T follicular helper cell (primary cell): ENCODE measurements at places on chromosomes 16 and 17.

GRCh38 chr17:82740906-82741759 is 5.7 kb downstream of the FN3K start:
- DNase-seq: no peak

DNA sequence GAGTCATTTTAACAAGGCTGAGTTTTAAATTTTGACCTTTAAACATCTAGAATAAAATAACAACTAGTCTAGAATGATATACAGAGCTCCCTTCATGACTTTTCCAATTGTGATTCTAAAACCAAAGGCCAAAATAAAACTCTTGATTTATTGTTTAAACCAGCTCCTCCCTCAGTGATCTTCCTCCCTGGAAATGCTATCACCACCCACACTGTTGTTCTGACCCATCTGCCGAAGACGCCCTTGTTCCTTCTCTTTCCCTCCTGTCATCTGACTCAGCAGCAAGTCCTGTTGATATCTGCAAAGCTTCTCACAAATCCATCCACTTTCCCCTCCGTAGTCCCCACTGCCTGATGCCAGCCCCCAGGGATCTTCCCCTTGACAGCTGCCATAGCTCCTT is 231.6 kb upstream of the DYNLRB2 start:
- DNase-seq: no peak

DNA sequence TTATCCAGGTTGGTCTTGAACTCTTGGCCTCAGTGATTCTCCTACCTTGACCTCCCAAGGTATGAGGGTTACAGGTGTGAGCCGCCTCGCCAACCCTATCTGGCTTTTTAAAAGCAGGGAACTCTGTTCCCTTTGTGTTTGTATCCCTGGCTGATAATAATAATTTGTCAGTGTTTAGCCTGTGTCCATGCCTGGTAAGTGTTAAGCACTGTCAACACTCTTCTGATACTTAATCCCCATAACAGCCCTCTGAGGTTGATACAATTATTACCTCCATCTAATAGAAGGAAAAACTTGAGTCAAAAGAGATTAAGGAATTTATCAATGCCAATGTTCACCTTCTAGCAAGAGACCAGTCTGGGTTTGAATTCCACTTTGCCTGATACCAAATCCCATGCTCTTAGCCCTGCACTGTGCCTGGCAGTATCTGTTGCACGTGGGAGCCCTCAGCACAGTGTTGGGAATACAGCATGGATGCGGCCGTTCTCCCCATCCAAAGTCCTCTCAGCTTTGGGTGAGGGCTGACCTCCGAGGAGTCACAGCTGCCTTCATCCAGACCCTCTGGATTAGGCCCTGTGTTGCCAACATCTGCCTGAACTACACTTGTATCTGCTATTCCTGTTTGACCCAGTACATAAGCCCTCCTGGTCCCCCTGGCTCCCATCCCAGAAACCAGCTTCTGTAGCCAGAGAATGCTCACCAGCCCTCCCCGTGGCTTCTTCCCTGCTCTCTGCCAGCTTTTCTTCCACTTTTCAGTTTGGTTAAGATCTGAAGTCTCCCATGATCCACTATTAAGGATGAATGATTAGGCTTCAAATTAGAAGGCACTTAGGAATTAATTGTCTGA is 335.6 kb upstream of the ASIC2 start:
- DNase-seq: no peak

DNA sequence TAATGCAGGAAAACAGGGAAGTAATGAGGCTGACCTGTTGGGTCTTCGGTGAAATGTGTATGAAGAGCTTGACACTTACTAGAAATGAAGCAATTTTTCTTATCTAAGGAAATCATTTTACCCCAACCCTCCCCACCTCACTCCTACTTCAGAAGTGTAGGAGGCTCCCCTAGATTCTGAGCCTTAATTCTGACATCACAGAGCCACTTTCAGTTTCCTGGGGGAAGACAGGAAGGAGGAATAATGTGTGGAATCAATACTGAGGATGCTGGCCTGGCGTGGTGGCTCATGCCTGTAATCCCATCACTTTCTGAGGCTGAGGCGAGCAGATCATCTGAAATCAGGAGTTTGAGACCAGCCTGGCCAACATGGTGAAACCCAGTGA is 20.3 kb downstream of the FBRS start:
- no peak for DNase-seq

DNA sequence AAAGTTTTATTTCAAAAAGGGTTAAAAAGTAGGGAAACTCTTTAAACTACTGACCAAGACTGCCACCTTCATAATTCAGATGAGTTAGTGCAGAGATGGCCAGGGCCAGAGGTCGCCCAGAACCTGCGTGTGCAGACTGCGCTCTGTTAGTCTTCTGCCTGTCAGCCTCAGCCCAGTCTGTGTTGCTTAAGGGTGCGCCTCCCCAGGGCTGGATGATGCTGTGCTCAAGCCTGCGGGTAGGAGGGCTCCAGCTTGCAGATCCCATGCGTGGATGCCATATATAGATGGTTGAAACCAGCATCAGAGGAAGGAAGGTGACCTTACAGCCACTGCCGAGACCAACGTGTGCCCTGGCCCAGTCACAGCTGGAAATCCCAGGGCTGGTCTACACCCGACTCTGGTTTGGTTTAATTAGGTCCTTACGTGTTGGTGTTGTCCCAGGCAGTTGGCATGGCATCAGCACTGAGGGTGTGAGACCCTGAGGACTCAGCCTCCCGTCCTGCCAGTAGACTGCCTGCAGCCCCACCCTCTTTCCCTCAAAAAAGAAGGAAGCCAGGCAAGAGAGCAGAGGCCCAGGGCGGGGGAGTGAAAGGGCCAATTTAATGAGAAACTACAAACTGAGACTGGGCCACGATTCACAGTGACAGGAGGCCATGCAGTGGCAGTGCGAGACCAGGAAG is 27.7 kb downstream of the CDIP1 start:
- DNase-seq: no peak

- DNase-seq: no peak
Measured at GRCh38 chr17:45841883-45842525, 2.7 kb upstream of the SPPL2C start.

DNA sequence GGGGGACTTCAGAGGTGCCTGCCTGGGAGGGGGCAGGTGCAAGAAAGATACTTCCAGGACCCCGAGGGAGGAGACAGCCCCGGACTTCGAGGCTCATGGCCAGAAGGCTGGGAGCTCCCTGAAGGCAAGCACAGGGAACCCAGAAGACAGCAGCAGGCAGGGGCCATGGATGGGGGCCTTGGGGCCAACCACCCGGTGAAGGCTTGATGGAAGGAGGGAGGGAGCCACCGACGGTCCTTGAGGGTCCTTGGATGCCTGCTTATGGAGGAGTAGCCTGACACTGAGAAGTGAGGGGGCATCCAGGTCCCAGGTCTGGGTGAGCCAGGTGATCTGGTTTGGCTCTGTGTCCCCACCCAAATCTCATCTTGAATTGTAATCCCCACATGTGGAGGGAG is 89.7 kb downstream of the SEC14L1 start:
- no peak for DNase-seq
